ENCODE measurements at places on chromosomes 5 and 9. TPM values are rescaled to one million over a fixed set of nuclear protein-coding genes. Genes with fewer than 3 reads are reported as not detected.

Gene WNK2
- 21.3 TPM for total RNA-seq

Gene SLC6A18
- total RNA-seq = 0.70 TPM

Gene GCNT1
- total RNA-seq = 5.4 TPM

Gene C5orf58
- total RNA-seq = not detected

Gene MAMDC2
- 5.7 TPM for total RNA-seq

Gene NKD2
- 36.5 TPM for total RNA-seq

Gene PIP5KL1
- total RNA-seq = 2.3 TPM

Gene NTRK2
- 66.0 TPM for total RNA-seq

Gene CWC27
- 15.6 TPM for total RNA-seq

Gene ZFP2
- total RNA-seq = 3.6 TPM

Gene IL4
- not detected for total RNA-seq

Gene TPPP
- total RNA-seq = 6.4 TPM

Gene SLC1A1
- 12.2 TPM for total RNA-seq

Gene CDKN2A
- 0.12 TPM for total RNA-seq

Gene NR2F1-AS1
- 43.2 TPM for total RNA-seq

Gene DDX4
- not detected for total RNA-seq

Gene GFM2
- total RNA-seq = 47.5 TPM

Gene IL13
- not detected for total RNA-seq

Gene C5orf22
- total RNA-seq = 34.5 TPM

Gene PDE6A
- 0.06 TPM for total RNA-seq

Gene DYNC2I2
- 73.6 TPM for total RNA-seq

Gene TRIM7
- total RNA-seq = 5.5 TPM

Gene NMUR2
- total RNA-seq = 0.12 TPM
